Stimulated activated CD4-positive, alpha-beta T cell treated with anti-CD3 and anti-CD28 coated beads, Interleukin-12 subunit alpha, Interleukin-12 subunit beta, amount 100 ng/mL, for 24 hours (primary cell): ENCODE measurements at places on chromosomes 2 and 18.

DNA sequence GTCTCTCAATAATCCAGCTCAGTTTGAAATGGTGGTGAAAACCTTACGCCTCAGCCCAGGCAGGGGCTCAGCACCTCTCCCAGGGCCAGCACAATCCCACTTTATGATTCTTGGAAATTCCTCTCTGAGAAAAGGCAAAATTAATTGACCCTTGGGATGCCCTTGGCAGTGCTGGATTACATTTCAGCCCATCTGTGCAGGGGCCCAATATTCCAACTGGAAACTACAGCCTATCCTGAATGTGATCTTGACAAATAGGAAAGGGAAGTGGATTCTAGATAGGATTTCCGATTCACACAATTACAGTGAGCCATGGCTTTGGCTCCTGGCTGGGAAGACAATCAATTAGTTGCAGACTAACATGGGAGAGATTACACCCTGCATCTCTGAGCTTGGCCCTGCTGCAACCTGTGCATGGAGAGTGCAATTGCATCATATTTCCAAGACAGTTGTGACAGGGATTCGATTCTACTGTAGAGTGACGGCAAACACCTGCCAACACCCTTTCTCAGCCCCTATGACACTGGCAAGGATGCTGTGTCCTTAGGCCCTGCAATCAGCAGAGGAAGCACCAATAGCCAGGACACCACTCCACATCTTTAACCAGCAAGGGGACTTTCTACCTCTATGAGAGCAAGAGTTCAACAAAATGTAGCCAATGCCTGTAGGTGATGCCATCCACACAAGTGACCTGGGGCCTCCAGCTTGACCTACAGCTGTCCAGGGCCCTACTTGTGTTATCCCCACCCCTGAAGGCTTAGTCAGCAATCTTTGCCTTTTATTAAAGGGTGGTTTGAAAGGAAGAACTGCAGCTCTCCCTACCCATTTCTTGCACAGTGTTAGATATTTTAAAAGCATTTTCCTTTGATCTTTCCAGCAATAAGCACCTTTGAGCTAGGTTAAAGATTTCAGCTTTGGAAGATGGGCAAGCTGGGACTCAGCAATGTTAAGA, 187.2 kb upstream of the HS6ST1 start:
- no peak for DNase-seq

DNA sequence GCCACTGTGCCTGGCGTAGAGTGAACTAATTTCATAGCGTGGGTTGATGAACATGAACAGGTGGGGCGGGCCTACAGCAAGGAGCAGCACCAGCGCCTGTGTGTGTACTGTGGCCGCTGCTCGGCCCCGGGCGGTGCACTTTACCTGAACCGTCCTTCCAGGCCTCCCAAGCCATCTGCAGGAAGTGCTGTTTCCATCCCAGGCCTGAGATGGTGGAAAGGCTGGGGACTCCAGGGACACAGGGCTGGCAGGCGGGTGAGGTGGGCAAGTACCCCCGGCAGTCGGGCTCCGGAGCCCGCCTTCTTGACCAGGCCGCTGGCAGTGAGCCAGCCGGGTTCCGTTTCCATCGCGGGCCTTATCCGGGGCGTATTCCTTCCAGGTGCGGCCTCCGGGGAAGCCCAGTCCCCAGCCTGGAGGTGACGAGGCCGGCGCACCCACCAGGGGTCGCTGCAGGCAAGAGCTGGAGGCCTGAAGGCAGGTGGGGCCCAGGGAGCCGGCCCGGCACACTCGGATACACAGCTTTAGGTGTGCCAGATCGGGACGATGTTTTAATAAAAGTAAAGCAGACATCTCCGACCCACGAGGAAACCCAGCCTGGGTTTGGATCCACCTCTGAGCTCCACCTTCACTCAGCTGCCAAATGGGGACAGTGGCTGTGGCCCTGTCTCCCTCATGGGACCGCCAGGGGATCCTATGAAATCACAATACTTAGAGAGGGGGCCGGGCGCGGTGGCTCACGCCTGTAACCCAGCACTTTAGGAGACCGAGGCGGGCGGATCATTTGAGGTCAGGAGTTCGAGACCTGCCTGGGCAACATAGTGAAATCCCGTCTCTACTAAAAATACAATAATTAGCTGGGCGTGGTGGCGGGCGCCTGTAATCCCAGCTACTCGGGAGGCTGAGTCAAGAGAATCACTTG, 22.7 kb upstream of the PDIA6 start:
- peak; percentile 85 for DNase-seq

DNA sequence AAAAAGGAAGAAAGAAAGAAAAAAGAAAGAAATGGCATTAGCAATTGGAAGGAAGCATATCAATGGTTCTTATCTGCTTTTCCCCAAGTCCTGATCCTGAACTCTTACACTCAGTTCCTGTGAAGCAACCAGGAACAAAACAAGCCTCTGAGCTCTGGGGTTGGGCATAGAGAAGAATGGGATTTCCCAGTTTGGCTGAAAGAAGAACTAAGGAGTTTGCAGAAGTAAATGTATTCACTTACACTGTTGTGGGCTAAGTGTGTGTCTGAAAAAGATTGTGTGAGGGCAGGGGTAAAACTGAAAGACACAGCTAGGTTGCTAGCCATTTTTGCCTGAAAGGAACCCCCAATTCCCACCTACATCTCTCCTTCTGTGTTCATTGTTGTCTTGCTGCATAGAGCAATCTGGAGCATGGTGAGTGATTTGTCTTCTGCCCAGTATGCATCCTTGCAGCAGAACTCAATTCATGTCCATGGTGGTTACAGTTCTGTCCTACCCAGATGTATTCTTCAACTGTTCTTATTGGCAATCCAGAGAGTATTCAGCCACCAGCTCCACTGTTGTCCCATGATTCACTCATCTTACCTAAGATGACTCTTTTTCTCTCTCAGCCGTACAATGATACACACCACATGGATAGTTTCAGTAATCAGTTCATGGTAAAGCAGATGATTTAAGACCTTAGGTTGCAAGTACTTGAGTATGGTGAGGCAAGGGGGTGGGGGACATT, 348.7 kb downstream of the ARHGAP15 start:
- no peak for DNase-seq

DNA sequence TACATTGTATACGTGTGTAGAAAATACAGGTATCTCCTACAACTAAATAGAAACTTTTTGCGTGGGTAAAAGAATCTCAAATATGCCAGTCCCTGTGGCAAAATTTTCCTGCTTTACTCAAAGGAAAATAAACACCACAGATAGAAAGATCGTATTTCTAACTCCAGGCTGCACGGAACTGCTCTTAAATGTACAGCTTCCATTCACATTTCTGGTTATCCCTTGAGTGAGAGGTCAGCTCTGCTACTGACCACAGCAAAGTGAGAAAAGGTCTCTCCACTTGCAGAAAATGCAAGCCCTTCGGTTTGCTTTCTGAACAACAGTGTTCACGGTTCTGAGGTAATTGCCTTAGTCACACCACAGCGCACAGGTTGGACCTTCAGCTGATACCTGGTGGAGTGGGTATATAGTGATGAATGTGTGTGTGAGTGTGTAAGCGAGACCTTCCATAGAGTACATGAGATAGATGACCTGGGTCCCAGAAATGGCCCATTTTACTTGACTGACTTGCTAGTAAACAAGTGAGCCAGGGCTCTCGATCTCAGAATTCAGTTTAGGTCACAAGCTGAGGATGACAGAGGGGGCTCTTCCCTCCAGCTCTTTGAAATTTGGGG, 52.1 kb downstream of the ALPK2 start:
- no peak for DNase-seq

- DNase-seq, result peak; percentile 87
Measured at GRCh38 chr2:25314514-25315315, 27.0 kb downstream of the DNMT3A start.

DNA sequence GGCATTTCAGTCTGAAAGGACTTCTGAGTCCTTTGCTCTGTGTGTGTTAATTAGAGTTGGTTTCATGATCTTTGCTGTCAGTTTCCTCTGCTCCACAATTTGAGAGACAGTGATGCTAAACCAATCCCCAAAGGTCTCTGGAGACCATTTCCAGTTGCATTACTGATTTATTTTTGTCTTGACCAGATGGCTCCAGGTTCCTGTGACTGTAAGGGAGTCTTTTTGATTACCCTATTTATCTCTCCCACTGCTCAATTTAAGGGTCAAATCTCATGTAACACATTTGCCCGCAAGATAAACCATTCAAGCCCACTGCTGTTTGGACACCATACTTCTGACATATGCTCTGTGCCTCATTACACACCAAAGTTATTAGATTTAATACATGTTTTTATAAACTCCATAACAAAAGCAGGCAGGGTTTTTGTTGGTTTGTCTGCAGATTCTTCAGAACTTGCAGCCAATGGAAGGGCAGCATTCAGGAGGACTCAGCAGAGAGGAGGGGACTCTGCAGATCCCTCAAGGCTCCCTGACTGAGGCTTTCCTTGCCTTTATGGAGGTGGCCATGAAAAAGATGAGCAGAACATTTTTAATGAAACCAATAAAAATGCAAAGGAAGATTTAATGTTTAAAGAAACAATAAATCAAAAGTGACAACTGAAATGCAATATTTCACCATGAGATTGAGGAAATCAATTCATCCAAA, 889.3 kb upstream of the CELF4 start:
- no peak for DNase-seq

GRCh38 chr18:65363911-65364632, 386.7 kb upstream of the CDH7 start:
- no peak for DNase-seq

GRCh38 chr2:223214394-223215253, 162.6 kb downstream of the KCNE4 start:
- DNase-seq, result no peak

DNA sequence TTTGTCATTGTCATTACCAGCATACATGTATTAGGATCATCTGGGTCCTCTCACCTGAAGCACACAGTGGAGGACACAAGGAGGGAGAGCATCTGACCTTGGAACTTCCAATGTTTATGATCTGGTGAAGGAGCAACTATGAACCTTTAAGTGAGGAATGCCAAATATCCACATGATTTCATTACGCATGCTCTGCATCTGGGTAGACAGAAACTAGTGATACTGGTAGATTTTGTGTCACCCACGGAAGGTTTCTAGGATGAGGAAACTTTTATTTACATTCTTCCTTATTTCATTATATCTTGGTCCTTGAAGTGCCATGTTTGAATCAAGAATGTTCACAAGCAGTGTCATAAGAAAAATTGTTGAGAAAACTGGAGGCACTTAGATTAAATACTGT, 32.1 kb downstream of the SPC25 start:
- no peak for DNase-seq

- DNase-seq, result no peak
Measured at GRCh38 chr2:232457121-232458011, 1.4 kb downstream of the ALPI start.

DNA sequence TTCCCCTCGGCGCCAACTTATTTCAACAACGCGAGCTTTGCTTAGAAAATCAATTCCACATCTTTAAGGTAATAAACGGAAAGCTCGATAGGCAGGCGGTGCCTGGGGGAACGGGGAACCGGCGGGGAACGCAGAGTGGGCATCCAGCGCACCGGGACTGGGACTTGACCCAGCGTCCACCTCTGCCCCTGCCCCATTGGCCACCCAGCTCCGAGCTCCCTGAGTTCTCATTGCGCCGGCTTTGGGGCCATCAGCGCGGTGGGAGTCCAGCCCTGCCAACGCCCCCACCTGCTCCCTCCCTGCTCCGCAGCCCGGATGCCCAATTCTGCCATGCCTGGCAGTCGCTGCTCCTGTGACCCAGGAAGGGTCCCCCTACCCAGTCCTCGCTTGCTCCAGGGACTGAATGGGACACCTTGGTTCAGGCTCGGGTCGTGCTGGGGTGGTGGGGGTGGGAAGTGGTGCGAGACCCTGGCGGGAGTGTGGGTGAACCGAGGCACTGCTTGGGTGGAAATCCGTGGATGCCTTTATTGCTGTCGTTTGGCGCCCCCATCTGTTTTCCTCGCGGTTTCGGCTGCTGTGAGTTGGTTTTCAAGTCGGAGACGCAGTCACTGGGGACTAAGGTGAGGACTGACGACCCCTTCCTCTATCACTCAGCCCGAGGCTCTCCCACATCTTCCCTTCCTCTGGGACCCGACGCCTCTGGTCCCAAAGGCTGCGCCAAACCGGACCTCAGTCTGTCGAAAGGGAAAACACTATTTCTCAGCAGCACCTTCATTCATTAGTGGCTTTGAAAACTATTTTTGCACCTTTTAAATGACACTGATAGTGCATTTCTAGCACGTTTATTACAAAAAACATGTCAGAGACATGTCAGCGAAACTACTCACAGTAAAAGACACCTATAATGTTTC, 2.4 kb upstream of the EVX2 start:
- no peak for DNase-seq

- DNase-seq, result no peak
Measured at GRCh38 chr18:55743736-55744135, 155.7 kb upstream of the TCF4 start.

GRCh38 chr18:35089891-35090550, 48.8 kb downstream of the MAPRE2 start:
- DNase-seq, result no peak

DNA sequence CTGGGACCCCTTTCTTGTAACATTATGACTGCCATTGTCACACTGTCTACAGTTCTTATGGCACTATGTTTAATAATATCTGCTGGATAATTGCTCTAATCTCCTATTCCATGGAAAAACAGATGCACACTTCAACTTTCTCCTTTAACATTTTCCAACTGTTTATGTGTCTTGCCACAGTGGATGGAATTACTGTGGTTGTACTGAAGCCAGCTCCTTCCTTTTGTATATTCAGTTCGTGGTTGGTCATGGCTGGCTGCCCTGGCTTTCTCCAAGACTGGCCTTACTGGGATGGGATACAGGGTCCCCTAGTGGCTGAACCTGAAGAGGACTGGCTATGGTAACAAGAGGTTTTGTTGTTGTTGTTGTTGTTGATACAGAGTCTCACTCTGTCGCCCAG, 113.9 kb downstream of the SS18 start:
- DNase-seq, result no peak

GRCh38 chr2:237604960-237605359, 14.4 kb upstream of the RAB17 start:
- DNase-seq, result no peak

GRCh38 chr2:101823347-101823791, 125.9 kb downstream of the MAP4K4 start:
- peak; percentile 33 for DNase-seq

GRCh38 chr2:98959810-98960507, 23.9 kb upstream of the CRACDL start:
- no peak for DNase-seq

- no peak for DNase-seq
Measured at GRCh38 chr2:17540093-17540812, at the start of gene VSNL1. VSNL1 (plus strand) TSS chr2:17540696; CDS start chr2:17592075, 51,379 bp downstream.

DNA sequence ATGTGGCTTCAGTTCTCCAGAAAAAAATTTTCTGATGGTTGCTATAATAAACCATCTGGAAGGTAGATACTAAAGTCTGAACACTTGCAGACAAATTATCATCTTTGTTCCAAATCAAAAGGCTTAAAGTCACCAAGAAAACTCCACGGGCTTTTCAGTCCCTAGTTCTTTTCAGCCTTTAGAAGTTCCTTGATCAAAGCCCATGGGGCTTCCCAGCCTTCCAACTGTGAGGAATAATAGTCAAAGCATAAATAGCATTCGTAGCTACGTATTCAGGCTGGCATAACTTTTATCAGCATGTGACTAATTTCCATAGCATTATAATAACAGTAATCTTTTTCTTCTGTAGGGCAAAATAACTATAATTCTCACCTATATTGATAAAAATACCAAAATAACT, 13.9 kb downstream of the SCG2 start:
- no peak for DNase-seq

GRCh38 chr2:12070581-12070980, 324.1 kb downstream of the LPIN1 start:
- no peak for DNase-seq

- no peak for DNase-seq
Measured at GRCh38 chr2:97731274-97732020, 18.1 kb downstream of the ZAP70 start.

GRCh38 chr2:128781166-128781565, 462.5 kb upstream of the HS6ST1 start:
- DNase-seq, result no peak

GRCh38 chr18:79274823-79275222, 120.9 kb upstream of the NFATC1 start:
- DNase-seq, result no peak
